ENCODE measurements at places on chromosomes 3 and 15.
A peak's percentile ranks its signal among the peaks of the same experiment; 100 is the strongest.

DNA sequence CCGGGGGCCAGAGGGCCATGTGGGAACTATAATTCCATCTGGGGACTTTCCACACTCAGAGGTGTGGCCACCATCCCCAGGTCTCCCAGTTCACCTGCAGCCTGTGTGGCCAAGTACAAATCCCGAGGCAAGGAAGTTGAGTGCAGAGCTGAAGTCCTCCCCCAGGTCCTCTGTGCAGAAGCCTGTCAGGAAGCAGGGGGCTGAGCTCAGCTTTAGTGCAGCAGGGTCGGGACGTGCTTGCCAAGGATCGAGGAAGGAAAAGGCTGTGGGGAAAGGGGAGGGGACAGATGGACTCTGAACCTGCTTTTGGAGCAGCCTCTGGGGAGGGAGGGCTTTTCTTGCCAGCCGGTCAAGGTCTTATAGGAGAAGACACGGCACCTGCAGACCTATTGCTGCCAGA lies 67.7 kb downstream of the CHRNA7 start:
- no peak for DNase-seq

GRCh38 chr3:12380461-12380860 lies 91.6 kb downstream of the PPARG start:
- DNase-seq, result no peak

- DNase-seq, result no peak
Observed at GRCh38 chr3:72548981-72549380, 299.3 kb downstream of the SHQ1 start.

DNA sequence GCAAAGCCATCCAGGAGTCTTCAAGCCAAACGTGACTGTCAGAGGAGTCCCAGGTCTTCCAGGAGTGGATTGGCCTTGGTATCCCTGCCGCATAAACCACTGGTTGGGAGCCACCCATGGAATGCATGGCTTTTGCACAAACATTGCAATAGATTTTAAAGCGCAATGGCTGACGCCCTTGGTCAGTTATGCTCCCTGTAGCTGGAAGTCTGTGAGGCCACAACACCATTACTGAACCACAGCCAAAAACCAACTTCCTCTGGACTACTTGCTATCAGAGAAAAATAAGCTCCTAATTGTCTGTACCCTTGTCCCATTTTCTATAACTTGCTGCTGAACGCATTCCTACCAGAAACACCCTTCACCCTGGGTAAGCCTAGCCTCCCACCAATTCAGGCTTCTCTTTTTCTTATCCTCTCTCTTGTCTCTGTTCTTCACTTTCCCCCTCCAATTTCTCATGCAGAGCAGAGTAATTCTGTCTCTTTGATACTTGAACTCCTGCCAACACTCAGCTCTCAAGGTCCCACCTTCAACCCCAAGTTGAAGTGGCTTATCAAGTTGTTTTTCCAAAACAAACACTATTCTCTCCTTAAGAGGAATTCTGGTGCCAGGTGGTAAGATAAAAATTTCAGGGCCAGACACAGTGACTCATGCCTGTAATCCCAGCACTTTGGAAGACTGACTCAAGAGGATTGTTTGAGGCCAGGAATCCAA lies 176.4 kb upstream of the UBE2E1 start:
- peak; percentile 59 for DNase-seq

GRCh38 chr3:11764931-11765363 lies 81.7 kb downstream of the TAMM41 start:
- DNase-seq, result peak; percentile 82

DNA sequence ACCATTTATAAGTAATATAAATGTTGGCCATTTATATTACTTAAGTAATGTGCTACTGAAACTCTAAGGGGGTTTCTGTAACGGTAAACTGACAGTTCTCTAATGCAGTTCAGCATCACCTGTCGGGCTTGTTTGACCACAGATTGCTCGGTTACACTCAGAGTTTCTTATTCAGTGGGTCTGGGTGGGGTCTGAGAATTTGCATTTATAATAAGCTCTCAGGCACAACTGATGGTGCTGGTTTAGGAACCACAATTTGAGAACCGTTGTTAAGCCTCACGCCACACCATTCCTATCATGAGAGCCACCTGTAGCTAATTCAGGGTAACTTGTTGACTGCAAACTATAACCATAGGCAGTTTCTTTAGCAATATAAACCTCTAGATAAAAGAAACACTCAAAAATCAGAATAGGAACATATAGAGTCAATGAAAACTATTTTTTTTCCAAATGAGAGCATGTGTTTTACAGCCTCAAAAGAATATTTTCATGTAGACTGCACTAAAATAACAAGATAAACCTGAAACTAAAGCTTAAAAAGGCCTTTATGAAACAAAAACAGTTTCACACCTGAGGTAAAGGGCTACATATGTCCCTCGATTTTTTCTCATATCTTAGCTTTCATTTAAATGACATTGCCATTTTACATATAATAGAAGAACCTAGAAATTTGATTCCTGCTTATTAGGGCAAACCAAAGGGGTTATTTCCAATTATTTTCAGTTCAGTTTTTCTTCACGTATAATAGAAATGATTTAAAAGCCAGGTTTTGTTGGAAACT lies 604.8 kb downstream of the UNC13C start:
- DNase-seq, result no peak

GRCh38 chr3:195209847-195210265 lies 61.1 kb downstream of the XXYLT1 start:
- DNase-seq, result no peak

DNA sequence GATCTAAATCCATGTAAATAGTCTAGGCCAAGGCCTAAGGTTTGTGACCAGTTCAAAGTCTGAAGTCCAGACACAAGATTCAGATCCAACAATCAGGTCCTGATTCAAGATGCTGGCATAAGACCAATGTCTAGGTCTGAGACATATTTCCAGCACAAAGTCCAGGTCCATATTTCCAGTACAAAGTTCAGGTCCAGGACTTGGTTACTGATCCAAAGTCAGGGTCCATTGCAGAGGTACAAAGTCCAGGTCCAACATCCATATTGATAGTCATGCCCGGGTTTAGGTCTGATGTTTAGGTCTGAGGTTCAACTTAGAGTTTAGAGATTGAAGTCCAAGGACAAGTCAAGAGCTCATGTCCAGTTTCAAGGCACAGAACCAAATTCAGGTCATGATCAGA lies 39.4 kb upstream of the VIPR1 start:
- no peak for DNase-seq

DNA sequence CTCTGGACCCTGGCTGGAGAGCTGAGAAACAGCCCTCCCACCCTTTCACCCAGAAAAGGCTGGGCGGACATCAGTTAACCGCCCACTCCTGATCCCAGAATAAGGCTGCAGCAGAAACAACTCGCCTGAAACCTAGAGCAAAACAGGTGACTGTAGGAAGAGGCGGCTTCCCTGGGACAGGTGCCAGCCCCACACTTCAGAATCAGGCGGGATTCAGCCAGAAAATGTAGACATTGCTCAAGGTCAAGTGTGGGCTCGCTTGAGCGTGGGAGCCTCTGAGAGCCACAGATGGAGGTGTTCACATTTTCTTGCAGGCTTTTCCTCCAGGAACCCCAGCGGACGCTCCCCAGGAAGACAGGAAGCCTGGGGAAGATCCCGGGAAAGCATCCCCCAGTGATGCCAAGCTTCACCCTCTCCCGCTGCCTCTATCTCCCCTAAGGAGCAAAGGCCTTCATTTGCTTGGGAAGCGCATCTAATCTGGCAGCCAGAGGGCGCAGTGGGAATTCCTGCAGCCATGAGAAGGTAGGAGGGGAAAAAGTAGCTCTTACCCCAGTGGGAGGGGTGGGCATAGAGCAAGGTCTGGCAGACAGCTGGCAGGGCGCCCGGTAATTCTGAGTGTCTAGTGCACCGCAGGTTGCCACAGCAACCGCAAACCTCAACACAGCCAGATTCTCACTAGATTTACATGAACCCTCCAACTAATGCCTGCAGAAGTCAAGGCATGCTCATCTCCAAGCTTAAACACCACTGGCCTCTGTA lies 77.7 kb downstream of the OCA2 start:
- peak; percentile 76 for DNase-seq

GRCh38 chr15:39969002-39969394 lies 35.1 kb downstream of the EIF2AK4 start:
- DNase-seq, result no peak

- DNase-seq, result no peak
Observed at GRCh38 chr15:63792584-63792983, 41.2 kb downstream of the HERC1 start.

DNA sequence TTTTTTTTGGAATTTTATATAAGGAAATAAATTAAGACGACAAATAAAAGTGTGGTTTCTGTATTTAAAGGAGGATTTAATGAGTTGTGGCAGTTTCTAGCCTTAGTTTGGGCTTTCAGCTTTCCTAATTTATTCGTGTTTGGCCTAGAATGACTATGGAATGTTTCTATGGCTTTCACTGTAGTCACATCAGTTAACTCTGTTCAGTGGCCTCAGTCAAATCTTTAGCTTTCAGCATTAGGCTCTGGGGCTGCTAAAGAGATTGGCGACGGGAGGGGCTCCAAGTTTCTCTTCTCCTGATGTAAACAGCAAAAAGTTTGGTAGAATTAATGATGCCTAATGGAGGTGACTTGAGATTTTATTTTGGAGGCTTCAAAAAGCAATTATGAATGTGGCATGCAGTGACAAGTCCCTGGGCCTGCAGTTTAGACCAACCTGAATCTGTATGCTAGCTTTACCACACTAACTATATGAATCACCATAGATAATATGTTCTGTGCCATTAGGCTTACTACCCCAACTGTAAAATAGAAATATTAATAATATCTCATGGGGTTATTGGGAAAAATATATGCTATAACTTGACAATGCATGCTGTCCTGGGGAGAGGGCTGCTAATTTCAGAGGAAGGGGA lies 47.1 kb upstream of the ADGRG7 start:
- no peak for DNase-seq
